ENCODE measurements at places on chromosomes 2 and 18.

DNA sequence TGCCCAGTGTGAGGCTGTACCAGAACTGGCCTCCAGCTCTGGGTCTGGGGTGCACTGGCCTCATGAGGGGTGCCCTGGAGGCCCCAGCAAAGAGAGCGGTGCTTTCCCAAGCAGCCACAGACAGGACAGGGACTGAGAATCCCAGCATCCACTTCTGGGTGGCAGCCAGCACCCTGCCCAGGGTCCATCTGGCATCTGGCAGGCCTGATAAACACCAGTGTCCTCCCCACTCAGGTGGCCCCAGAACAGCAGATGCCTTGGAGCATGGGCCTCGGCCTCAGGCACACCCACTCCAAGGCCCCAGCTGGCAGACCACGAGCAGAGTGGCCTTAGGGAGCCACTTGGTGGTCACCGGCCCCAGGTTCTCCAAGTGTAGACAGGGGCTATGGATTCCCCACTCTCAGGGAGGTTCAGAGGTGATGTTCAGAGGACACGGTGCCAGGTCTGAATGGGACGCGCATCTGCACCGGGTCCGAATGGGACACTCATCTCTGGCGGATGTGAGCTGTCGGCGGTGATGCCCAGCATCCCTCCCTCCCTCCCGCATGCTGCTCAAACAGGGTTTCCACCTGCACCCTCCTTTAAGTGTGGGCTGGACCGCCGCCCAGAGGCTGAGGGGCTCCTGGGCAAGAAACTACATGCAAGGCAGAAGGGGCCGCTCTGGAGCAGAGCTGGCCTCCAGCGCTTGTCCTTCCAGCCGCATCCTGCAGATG, 82.2 kb upstream of the GPC1 start:
- DNase-seq, result no peak
- no peaks in the 10 kb centered on the region for H3K27me3 ChIP-seq
- no peak overlapping the region for H3K27ac ChIP-seq
- H3K4me3 ChIP-seq, result no peak overlapping the region
- no peaks in the 10 kb centered on the region for H3K4me1 ChIP-seq
- H3K36me3 ChIP-seq, result no peaks in the 10 kb centered on the region

DNA sequence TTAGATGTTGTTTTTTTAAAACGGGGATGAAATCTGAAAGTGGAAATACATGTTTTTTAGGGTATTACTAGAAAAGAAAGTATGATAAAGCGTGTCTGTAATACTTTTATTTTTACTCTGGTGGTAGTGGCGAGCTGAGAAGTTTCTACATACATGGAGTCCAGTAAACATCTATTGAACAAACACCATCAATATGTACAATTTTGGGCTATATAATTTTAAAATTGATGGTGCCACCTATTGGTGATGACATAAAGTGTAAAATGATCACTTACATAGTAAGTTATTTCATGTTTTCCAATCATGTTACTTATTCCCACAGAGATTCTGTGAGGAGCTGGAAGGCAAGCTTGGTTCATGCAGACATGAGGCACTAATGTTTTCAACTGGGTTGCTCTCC, 31.5 kb upstream of the NFE2L2 start:
- H3K4me1 ChIP-seq, result peaks cover 1% of the 10 kb centered on the region
- no peak overlapping the region for H3K27ac ChIP-seq
- no peak overlapping the region for H3K4me3 ChIP-seq
- H3K27me3 ChIP-seq, result no peaks in the 10 kb centered on the region
- no peaks in the 10 kb centered on the region for H3K36me3 ChIP-seq
- DNase-seq, result no peak

DNA sequence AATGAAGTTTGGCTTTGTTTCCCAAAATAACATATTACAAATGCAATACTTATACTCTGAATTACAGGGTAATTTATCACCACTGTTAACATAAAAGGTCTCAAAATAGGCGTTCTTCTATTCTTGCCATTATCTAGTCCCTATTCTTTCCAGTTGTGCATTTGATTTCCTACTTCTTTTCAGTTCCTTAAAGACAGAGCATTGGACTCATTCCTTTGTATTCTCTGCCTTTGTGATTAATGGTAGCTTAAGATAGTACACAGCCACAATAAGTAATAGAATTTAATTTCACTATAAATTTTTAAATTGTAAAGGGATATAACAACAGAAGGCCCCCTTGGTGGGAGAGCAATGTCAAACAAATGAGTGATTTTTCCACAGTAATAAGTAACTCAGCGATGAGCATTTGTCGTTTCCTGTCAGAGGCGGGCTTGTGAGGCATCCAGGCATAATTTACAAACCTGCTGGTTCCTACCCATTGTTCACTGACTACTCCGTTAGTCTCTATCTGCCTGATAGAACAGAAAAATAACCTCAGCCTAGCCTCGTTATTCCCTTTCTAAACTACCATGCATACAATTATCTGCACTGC, 456.6 kb upstream of the REG3G start:
- DNase-seq, result no peak
- H3K36me3 ChIP-seq, result no peaks in the 10 kb centered on the region
- no peak overlapping the region for H3K4me3 ChIP-seq
- no peaks in the 10 kb centered on the region for H3K4me1 ChIP-seq
- no peak overlapping the region for H3K27ac ChIP-seq

- DNase-seq, result no peak
- H3K4me3 ChIP-seq, result no peak overlapping the region
- peaks cover 16% of the 10 kb centered on the region for H3K27me3 ChIP-seq
- H3K36me3 ChIP-seq, result no peaks in the 10 kb centered on the region
- no peak overlapping the region for H3K27ac ChIP-seq
Observed at GRCh38 chr2:219410390-219410789, 7.8 kb upstream of the DES start.

All from CD4-positive, alpha-beta T cell (primary cell).